ENCODE measurements at places on chromosomes 16 and 17.

DNA sequence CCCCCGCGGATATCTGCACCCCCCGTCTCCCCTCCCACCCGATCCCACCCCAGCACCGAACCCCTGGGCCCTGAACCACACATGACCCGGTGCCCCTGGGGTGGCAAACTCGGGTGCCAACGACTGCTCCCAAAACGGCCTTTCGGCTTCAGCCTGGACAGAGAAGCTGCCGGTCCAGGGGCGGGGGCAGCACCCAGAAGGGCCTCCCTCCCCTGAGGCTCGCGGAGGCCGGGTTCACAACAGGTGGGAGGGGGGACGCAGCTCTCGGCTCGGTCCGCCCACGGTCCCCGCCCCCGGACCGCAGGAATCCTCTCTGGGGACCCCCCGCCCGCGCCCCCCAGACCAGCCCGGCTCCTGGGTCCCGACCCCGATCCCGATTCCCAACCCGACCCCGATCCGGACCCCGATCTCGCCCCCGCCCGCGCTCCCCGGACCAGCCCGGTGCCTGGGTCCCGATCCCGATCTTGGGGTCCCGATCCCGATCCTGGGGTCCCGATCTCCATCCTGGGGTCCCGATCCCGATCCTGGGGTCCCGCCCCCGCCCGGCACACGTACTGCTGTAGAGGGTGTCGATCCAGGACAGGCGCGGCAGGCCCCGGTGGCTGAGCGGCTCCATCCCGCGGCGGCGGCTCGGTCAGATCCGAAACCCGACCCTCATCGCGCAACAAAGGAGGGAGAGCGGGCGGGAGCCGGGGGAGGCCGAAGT, 516 bp downstream of the ABR start:
- DNase-seq = no peak

DNA sequence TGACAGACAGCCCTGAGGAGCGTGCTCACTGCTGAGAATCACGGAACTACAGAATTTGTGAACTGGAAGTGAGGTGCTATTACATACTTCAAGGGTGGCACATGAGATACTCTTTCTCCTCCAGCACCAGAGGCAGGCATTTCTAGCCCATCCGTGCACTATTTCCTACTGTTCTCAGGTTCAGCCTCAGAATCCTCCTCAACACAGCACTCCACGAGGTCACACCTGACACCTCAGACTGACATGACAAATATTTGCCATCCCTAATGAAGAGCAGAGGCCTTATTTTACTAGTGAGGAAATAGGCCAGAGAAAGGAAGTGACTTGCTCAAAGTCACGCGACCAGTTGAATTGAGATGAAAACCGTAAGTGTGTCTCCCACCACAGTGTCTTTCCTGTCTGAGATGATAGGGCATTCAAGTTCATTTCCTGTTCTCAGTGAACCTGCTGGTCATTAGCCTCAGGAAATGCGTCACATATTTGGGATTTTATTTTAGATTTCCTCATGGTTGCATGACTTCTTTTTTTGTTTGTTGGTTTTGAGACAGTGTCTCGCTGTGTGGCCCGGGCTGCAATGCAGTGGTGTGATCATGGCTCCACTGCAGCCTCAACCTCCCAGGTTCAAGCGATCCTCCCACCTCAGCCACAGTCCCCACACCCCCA, 23.6 kb downstream of the SEZ6 start:
- no peak for DNase-seq

DNA sequence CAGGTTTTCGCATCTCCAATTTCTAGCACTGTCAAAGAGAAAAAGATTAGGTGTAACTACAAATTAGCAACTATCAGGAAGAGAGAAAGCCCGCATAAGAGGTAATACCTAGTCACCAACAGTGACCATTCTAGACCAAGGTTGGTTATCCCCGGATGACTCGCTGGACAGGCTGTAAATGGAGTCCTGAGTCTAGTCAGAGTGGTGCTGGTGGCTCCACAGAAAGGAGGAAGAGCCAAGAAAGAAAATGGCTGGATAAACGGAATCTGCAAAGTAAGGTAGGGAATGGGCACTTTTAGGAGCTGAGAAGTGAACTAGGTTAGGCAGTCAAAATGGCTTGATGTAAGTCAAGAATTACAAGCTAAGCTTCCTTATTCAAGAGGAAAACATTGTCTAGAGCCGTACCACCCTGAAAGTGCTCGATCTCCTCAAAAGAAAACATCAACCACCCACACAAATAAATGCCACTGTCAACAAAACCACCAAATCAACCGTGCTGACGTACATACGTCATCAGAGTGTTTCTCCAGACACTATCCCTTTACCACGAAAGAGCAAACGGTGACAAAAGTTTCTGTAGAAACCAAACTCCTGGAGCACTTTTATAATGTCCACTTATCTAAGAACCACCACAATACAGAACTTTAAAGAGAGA, 2.2 kb downstream of the GSPT1 start:
- DNase-seq = no peak

DNA sequence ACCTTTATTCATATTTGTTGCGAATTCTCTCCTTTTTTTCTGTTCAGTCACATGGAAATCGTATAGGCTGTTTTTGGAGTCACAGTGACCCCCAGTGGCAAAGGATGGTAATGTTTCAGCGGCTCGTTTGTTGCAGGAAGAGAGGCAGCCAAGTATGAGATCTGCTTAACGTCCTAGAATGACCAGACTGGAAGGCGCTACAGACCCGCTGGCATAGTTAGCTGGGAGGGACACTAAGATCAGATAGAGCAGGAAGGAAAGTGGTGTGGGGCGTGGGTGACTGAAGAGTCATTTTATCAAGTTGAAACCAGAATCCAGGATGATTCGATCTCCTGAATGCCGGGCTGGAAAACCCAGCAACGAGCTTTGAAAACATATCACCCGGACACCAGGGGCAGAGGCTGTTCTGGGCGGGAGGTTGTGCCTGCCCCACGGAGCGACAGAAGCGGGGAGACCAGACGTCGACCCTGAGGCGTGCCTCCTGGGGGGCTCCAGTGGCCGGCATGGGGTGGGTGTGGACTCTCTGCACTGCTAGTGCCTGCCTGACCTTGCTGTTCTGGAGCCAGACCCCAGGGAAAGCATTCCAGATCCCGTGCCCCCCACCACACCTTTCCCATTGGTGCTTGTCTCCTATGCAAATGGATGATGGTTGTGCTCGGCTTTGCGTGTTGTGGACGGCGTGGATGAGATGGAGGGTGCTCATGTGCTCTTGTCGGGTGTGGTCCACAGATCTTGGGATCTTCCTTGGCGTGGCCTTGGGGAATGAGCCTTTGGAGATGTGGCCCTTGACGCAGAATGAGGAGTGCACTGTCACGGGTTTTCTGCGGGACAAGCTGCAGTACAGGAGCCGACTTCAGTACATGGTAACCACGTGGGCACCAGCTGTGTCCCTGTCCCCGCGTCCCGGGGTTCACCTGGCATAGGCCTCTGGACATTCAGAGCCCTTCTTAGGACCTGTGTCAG, 7.7 kb downstream of the IL34 start:
- peak; percentile 70 for DNase-seq

GRCh38 chr17:67615011-67615561, 102.7 kb upstream of the NOL11 start:
- no peak for DNase-seq

- no peak for DNase-seq
These were observed 2.2 kb downstream of the LDHD start for GRCh38 chr16:75114179-75114945.

- DNase-seq = no peak
These were observed 92.0 kb upstream of the CDH5 start for GRCh38 chr16:66274335-66275110.

- DNase-seq = no peak
These were observed 4.7 kb upstream of the NEUROD2 start for GRCh38 chr17:39612291-39612894.

DNA sequence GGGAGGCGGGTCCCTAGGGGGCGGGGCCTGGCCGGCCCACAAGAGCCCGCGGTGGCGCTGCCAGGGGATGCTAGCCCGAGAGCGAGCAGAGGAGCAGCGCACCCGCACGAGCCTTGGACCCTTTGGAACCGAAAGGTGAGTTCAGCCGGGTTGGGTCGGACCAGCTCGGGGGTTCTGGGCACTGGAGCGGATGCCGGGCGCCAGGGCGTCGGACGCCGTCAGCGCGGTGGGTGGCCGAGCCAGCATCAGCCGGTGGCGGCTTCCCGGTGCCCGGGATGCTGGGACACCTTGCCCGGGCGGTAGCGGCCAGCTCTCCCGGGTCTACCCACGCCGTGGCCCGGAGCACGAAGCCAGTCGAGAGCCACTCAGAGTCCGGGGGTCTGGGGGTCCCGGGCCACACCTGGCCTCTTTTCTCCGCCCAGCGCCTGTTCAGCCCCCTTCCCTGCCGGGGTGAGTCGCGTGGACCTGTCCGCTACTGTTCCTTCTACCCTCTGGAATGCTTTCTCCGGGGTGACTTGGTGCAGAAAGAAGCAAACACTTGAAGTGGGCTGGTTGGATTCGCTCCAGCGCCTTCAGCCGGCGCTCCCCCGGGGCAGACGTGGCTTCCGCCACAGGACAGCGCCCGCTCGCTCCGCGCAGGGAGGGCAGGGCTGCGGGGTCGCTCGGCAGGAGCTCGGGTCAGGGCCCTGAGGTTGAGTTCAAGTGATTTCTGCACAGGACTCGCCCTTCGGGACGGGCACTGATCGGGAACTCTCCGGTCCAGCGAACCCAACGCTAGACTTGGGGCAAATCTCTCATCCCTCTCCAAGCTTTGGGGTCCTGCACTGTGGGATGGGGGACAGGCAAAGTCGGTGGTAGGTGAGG, at the start of gene SCNN1G:
Gene SCNN1G (plus strand): TSS at position 67 of the 864 bp plus-strand sequence. CDS start 3,527 bp downstream, outside the sequence.
- DNase-seq = no peak

- no peak for DNase-seq
These were observed 2.7 kb downstream of the LYRM1 start for GRCh38 chr16:20903116-20903898.

- no peak for DNase-seq
These were observed 11.7 kb downstream of the ATPAF2 start for GRCh38 chr17:18027280-18027679.

- no peak for DNase-seq
These were observed 6.2 kb downstream of the SAMD14 start for GRCh38 chr17:50123649-50124349.

- no peak for DNase-seq
These were observed 74.7 kb upstream of the CA10 start for GRCh38 chr17:52233176-52233575.

DNA sequence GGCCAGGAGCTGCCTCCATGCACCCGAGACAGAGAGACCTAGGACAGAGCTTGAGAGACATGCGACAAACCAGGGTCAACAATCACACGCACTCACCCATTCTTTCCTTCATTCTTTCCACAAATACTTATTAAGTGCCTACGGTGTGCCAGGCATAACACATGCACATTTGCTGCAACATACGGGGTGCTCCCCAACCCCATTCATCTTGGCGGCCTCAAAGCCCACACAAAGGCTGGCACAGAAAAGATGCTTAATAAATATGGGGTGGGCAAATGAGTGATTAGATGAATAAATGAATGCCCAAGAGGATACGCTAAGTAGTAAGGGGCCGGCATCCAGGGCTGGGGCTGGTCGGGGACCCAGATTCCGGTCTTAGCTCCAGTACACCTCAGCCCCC, 117.9 kb downstream of the ZNF423 start:
- no peak for DNase-seq

GRCh38 chr16:24552705-24553246, 13.4 kb downstream of the RBBP6 start:
- no peak for DNase-seq

- no peak for DNase-seq
These were observed 2.2 kb downstream of the C16orf92 start for GRCh38 chr16:30025156-30025555.

- DNase-seq = no peak
These were observed 4.2 kb downstream of the METRNL start for GRCh38 chr17:83083368-83084201.

DNA sequence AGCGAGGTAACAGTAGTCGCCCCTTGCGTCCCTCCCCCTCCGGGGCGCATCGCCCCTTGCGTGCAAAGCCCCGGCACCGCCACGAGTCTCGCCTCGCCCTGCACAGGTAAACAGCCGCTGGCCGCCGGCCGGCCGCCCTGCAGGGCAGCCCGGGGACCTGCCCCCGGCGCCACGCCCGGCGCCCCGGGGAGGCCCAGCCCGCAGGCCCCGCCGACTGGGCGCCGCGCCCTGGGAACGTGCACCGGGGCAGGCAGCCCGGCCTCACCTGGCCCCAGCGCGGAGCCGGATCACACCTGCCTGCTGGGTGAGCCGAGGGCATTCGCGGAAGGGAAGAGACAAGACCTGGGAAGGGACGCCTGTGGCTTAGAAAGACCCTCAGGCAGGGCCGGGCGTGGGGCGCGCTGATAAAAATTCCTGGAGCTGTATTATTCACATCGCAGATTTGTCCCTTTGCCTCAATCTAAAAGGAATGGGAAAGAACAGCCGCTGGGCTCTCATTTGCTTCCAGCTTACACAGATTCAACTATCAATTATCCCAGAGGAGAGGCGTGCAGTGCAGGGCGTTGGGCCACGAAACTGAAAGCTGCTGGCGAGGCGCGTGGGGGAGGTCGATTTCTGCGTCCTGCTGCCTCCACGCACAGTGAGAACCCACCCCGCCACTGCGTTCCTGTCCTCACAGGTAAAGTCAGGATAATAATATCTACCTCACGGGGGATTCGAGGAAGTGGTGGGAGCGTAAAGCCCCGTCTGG, 451.9 kb downstream of the SLC39A11 start:
- DNase-seq = no peak

DNA sequence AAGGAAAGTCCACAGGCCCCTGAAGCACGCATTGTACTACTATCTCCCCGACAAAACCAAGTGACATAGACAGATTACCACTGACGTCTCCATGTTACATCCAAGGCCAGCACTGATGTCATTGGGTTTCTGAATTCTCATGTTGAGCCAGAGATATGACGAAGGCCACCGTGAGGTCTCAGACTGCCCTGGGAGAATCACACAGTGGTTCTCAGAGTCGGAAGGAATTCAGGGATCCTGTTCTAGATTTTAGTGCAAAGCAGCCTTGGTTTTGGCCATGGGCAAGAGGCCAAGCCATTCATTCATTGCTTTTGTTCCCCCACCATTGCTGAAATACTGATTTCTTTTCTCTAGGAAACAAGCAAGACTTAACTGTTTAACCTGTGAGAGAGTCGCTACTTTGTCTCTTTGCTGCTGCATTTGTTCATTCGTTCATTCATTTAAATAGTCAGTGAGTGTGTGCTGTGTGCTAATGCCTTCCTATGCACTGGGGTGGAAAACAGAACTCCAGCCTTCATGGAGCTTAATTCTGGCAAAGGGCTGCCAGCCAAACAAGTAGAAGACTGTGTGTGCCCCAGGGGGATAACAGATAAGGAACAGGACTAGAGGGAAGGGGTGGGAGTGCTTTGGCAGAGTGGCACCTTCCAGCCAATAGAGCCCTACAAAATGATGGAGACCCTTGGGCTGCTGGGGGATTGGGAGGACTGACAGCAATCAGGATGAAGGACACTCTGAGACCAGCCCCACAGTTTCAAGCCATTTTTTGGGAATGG, 222.3 kb downstream of the MSI2 start:
- DNase-seq = no peak
